Fibroblast of skin of left biceps (primary cell): ENCODE measurements at places on chromosomes 2 and 18.

- no peak for DNase-seq
Measured at GRCh38 chr18:23369266-23369665, 83.8 kb upstream of the RIOK3 start.

DNA sequence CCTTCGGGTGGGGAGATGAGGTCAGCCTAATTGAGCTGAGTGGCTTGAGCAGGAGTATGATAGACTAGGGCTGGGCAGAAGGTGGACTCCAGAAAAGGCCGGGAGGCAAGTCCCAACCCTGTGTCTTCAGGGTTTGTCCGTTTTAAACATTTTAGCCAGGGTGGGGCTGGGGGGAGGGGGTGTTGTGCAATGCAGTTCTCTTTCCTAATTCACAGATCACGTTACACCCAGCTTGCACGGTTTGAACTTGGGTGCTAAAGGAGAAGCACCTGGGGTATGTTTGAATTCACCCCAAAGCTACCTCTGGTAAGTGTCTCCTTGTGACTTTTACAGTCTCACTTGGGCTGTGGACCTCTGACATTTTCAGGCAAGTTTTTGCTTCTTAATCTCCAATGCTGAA is 233.3 kb downstream of the AGAP1 start:
- DNase-seq, result no peak

DNA sequence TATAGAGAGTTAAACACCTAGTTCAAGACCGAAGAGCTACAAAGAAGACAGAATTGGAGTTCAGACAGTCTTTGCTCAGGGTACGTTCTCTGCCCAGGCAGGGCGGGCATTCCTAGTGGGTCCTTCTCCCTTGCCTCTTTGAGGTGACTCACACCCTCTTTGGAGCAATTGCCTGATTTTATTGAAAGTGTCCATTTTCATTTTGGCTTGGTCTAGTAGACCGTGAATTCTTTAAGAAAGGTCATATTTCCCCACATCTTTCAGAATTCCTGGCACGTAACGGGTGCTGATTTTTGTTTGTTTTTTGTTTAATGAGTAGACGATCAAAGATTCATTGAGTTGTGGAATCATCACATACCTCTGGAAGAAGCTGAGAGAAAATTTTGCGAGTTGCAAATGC is 871.5 kb downstream of the RNF144A start:
- no peak for DNase-seq

DNA sequence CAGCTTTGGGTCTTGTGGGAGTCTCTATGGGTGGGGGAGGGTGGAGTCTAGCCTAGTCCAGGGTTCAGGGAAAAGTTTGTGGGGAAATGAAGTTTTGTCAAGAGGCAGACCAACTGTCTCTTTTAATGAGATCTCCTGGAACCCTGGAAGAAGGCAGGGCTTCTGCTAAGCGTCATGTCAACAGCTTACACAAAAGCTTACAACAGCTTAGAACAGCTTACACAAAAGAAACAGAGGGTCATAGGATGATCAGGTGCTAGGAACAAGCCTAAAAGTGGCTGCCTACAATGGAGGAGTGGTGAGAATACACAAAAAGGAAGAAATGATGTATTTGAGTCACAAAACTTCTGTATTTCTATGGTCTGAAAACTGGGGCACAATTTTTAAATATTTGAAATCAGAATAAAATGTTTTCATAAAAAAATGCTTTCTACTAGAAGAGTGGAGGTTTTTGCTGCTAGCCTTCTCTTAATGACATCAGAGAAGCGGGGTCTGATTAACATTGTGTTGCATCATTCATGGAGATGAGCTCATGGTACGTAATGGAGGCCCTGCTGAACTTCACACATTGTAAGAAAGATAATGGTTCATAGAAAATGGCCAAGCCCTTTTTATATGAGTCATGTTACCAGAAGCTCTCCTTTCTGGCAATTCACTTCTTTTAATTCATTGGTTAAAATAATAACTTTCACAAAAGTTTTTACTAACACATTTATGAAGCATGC is 351.0 kb downstream of the PIK3C3 start:
- no peak for DNase-seq

- no peak for DNase-seq
Measured at GRCh38 chr18:79460481-79461300, 65.0 kb downstream of the NFATC1 start.

GRCh38 chr2:133513893-133514292 is 54.4 kb downstream of the NCKAP5 start:
- DNase-seq, result no peak

DNA sequence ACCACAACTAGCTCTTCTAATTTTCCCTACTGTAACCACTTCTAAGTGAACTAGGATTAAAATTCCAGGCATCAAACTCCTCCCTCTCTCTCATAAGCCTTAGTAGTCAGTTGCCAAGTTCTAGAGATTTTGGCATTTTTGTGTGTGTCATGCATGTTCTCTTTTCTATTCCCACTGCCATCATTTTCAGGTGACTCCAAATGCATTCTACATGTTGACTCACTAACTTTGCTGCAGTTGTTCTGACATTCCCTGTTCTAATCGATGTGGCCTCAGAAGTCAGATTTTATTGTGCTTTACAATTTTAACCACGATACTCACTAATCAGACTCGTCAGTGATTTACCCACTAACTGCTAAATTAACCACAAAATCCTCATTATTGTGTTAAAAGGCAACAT is 13.3 kb downstream of the DSC1 start:
- DNase-seq, result no peak

GRCh38 chr2:43593254-43593653 is 2.6 kb downstream of the THADA start:
- DNase-seq, result no peak

- DNase-seq, result no peak
Measured at GRCh38 chr2:7745369-7745768, 828.2 kb downstream of the RNF144A start.

GRCh38 chr2:96336873-96337272 is 1.3 kb downstream of the NCAPH start:
- DNase-seq, result no peak

DNA sequence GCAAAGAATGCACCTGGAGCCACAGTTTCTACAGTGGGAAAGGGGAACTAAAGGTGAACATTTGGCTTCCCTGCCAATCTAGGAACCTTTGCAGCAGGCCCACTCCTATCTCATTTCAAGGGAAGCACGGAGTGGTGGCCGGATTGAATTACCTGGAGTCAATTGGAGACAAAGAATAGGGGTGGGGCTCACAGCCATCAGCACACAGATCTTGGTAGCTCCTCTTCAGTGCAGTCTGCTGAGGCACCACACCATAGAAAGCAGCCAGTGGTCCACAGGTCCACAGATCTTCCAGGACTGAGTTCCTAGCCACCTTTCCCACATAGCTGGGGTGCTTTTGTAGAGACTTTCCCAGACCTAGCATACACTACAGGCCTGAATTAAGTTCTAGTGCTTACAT is 43.5 kb upstream of the NXPH2 start:
- DNase-seq, result no peak

DNA sequence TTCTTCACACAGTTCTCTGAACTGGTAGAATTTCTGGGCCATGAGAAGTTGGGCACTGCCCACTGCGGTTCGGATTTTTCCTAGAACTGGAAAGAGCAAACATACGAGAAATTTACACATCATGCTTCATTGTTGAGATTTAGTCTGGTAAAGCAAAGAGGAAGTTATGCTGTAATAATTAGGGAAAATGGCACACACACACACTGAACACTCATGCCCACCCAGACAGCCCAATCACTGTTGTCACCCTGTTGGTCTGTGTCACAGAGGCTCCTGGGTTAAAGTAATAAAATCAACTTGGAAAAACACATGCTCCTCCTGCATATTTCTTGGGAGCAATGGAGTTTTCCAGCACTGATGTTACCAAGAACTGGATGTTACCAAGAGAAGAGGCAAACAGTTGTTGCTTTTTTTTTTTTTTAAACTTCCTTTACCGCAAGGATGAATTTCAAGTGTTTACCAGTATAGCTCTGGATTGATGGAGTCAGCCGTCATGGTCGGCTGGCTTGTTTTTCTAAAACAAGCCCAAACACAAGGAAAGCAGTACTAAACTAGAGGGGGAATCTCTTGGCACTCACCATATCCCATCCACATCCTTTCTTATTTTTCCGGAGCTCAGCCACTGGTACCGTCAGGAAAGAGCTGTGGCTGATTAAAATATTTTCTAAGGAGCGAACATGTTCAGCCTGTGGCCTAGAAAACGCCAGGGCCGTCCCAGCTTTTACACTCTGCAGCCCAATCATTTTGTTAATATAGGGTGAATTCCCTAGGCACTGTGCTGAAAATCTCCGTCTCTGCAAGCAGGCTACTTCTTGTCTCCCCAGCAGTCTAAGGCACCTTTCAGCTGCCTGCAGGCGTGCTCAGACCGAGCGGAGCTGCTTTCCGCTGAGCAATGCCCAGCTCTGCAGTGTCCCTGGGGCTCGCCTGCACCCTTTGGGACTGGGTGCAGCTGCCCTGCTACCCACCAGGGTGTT is 58.9 kb downstream of the TGIF1 start:
- no peak for DNase-seq

- no peak for DNase-seq
Measured at GRCh38 chr18:48875314-48875941, 75.3 kb downstream of the SMAD7 start.

DNA sequence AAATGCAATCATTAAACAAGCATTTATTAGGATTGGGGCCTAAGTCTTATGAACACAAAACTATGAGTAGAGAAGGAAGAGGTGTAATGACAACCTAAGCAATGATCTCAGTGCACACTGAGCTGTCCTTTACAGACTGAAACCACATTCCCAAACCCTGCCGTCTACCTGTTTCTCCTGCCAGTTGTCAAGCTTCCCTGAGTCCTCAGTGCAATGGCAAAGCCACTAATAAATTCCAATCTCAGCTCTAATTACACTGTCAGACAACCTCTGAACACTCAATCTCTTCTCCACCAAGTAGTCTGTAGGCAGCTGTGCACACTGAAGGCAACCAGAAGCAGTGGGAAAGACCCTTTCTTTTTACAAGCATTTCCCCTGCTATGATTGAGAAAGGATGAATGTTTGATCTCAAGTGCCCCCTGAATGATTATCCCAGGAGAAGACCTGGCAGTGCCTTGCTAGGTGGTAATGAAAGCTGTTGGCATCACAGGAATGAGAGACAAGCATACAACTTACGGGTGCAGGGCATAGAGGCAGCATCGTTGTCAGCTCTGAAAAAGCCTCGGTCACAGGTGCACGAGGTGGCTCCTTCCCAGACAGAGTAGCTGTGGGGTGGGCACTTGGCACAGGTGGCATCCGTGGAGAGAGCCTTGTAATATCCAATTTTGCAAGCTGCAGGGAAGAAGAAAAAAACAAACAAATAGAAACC is 71.4 kb downstream of the EPHA4 start:
- no peak for DNase-seq

GRCh38 chr18:13570856-13571495 is 155.4 kb downstream of the FAM210A start:
- no peak for DNase-seq

DNA sequence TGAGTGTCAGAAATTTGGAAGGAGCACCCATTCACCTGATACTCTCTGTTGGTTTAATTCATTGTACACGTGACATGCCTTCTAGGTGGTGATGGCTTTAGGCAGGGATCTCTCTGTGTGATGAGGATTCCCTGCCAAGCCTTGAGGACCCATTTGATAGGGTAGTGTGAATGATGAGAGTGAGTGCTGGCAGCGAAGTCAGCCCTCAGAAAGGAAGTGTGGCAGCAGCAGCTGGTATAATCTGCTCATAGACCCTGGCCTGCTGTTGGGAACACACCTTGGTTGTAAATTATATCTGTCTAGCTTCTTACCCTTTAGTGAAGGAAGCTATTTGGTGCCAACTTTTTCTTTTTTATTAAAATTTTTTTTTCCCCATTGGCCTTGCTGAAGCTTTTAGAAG is 164.5 kb downstream of the HAUS1 start:
- no peak for DNase-seq

DNA sequence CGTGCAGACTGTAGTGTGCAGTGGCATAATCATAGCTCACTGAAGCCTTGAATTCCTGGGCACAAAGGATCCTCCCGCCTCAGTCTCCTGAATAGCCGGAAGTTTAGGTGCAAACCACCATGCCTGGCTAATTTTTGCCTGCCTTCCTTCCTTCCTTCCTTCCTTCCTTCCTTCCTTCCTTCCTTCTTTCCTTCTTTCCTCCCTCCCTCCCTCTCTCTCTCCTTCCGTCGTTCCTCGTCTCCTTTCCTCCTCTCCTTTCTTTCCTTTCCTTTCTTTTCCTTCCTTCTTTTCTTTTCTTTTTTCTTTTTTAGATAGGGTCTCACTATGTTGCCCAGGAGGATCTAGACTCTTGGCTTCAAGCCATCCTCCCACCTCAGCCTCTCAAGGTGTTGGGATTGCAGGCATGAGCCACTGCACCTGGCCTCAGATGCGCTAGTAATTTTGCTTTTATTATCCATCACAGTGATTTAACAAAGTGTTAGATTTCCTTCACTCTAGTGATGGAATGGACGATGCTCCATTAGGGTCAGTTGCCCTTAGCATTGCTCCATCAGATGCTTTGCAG is 6.6 kb upstream of the ANKRD29 start:
- DNase-seq, result no peak
